ENCODE measurements at places on chromosomes 3 and 15. TPM values are rescaled to one million over a fixed set of nuclear protein-coding genes. Genes with fewer than 3 reads are reported as not detected.

The BLM gene
- total RNA-seq: 29.7 TPM

The GOLGA6L9 gene
- total RNA-seq: 4.0 TPM

The DLEC1 gene
- total RNA-seq: 1.3 TPM

The NSUN3 gene
- total RNA-seq: 7.7 TPM

The TFG gene
- total RNA-seq: 70.9 TPM

The MITF gene
- total RNA-seq: 0.30 TPM

The FEZF2 gene
- 0.14 TPM for total RNA-seq

The NEO1 gene
- total RNA-seq: 26.8 TPM

The ICE2 gene
- 56.4 TPM for total RNA-seq

The SPPL2A gene
- total RNA-seq: 25.9 TPM

The NTRK3 gene
- 3.5 TPM for total RNA-seq

The MCTP2 gene
- total RNA-seq: 4.7 TPM

The CHRD gene
- 10.5 TPM for total RNA-seq

The RTP3 gene
- total RNA-seq: 0.07 TPM

The MAP1A gene
- 1.8 TPM for total RNA-seq

Measured in H7 (cell line).